Panc1 (cell line): ENCODE measurements at places on chromosomes 6 and 20. TPM values are rescaled to one million over a fixed set of nuclear protein-coding genes. Genes with fewer than 3 reads are reported as not detected.

Gene TPBG
- 84.1 TPM for total RNA-seq

Gene SLC22A2
- not detected for total RNA-seq

Gene ZC2HC1B
- not detected for total RNA-seq

Gene C6orf141
- total RNA-seq = 0.15 TPM

Gene OPN5
- not detected for total RNA-seq

Gene ASIP
- not detected for total RNA-seq

Gene CRIP3
- total RNA-seq = 0.64 TPM
